ENCODE measurements at places on chromosomes 4 and X.

DNA sequence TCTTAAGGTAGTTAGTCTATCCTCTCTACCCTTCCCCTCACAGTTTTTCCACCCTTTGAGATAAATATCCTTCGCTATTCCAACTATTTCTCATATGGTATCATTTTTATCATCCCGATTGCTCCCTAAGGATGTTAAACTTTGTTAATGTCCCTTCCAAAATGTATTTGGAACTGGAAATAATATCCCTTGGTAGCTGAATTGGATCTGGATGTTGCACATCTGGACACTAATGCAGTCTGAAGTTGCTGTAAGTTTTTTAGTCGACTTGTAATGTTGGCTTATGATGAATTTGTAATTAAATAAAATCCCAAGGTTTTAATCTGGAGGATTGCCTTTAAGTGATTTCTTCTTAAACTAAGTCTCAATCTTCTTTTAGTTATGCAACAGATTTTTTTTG, 22.5 kb downstream of the XIAP start:
- DNase-seq = no peak

- DNase-seq = peak; percentile 79
These were observed 23.9 kb upstream of the TMSB4X start for GRCh38 chrX:12950851-12951594.

DNA sequence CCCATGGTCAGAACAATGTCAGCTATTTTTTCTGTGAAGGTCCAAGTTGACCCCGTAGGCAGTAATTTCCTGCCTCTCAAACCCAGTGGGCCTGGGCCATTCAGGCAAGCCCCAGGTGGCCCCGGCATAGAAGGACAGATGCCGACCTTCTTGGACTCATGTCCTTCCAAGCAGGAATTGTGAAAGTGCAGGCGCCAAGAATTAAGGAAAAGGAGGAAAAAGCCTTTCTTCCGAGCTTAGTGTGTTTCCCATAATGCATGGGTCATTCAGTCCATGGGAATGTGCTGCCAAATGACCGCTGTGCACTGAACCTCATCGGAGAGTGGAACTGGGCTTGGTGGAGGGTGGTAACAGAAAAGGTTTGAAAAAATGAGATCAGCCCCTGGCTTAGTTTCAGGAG, 196.5 kb upstream of the HS3ST1 start:
- DNase-seq = no peak

DNA sequence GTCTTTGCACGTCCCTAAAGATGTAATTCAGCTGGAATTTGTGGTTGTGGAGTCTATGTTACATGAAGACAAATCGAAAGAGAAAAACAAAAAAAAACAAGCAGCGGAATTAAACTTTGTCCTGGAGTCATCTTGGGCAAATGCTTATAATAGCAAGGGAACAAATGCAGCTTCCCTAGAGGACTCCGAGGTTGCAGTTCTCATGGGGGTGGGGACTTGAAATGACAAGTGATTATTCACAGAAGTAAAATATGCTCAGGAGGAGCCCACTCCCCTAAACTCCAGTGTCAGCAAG, 362.4 kb downstream of the ARHGAP24 start:
- no peak for DNase-seq

DNA sequence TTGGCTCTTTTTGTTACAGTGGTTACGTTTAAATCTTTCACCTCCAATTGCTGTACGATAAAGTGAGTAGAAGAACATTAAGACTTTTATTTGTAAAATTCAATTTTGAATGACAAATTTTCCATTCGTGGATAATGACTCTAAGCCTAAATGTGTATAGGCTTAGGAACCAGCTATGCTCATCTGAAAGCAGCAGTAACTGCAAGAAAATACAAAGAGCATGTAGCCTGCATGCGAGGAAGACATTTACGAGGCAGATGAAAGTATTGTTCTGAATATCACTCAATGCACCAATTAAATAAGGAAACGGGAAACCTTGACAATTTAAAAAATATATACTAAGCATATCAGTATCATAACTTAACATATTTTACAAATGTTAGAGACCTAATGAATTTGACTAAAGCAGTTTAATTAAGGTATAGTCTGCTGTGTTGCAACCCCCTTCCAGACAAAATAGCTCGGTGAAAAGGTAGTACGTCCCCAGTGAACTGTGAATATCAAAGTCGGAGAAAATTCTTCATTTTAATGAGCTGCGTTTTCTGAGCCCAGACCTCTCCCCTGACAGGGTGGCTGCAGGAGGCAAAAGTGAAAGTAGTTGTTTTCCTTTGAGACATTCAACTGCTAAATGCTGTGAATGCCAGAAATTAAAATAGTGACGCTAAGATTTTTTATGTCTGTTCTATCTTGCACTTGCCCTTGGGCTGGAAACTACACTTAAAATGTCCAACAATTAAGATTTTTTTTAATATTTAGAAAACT, 1236.5 kb upstream of the TENM3 start:
- DNase-seq = no peak

DNA sequence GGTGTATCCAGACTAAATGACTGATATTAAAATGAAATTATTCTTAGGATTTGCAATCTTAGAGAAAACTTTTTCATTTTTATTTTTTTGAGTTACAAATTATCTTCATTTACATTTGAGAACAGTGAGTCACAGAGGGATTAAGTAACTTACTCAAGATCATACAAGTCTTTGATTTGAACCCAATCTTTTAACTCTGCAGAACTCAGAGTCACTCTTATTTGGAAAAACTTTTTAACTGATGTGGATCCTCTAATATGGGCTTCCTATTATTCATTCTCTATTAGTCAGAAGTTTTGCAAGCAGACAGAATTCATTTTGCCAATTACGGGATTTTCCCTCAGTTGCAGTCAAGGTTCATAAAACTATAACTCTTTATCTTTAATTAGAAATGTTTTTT, 20.1 kb downstream of the HPRT1 start:
- DNase-seq = no peak
